ENCODE measurements at places on chromosomes 3 and 15.

GRCh38 chr15:68418611-68419161 is 13.3 kb downstream of the ITGA11 start:
- no peak for DNase-seq

DNA sequence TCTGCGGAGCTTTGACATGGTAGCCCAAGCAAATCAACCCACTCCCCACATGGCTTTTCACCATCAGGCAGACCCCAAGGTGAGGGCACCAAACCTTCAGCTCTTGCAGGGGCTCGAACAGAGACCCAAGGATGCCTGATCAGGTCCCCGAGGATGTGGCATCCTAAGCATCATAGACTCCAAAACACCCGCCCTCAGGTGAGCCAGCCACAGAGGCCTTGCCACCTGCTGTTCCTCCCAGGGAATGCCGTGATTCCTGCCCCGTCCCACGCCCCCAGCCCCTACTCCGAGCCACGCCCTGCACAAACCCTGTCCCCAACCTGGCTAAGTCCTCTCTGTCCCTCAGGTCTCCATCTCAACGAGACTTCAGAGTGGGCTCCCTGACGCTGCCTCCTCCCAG is 34.7 kb upstream of the SLC41A3 start:
- DNase-seq, result no peak

- DNase-seq, result no peak
Observed at GRCh38 chr15:78044407-78045155, 32.9 kb downstream of the TBC1D2B start.

GRCh38 chr15:67685008-67685599 is 140.2 kb upstream of the SKOR1 start:
- DNase-seq, result no peak

DNA sequence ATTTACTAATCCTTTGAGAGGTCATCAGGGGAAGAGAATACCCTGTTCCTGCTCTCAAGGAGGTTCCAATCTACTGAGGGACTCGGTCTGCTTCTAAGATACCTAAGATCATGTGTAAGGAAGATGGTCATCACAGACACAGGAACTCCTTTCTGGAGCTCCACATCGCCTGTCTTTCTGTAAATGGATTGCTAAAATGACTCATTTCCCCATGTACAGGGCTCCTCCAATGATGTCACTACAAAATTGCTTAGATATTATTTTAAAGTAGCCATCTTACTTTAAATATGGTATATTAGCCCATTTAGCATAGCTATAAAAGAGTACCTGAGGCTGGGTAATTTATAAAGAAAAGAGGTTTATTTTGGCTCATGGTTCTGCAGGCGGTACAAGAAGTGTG is 206.1 kb upstream of the PROK2 start:
- no peak for DNase-seq

DNA sequence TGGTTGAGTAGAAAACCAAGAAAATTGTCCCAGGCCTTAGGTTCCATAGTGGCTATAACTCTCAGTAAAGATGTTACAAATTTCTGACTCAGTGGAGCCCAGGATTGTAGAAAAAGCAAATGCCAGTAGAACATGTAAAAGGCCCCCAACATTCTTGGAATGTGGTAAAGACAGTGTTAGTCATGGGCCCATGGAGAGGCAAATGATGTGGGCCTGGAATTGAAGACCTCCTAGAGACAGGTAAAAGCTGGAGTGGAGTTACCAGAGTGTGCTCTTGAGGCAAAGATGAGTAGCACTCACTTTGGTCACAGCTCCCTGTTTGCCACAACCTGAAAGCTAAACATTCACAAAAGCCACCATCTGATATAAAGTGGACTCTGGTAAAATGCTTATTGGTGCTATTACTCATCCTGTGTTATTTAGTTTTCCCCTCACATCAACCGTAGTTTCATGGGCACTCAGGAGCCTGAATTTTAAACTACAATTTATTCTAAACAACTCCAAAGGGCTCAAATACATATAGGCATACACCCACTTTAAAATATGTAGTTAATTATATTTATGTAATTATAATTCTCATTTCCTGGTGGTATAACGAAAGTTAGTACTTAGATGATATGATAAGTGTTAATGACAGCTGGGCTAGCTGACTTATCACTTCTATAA is 359.6 kb upstream of the NECTIN3 start:
- no peak for DNase-seq

DNA sequence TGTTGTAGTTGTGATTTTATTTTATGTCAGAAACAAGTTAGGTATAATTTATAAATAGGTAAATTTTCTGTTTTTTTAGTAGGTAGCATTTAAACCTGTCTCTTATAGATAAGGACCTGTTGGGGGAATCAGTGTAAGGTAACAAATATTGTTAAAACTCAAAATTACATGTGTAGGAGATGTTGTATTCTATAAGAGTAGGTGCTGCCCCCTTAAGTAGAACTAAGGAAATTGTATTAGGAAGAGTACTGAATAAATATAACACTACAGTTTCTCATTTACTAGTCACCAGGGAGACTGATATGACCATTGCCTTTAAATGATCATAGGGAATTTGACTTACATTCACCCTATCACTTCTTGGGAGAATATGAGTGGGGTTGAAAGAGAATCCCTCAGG is 31.2 kb downstream of the SLC25A36 start:
- no peak for DNase-seq

DNA sequence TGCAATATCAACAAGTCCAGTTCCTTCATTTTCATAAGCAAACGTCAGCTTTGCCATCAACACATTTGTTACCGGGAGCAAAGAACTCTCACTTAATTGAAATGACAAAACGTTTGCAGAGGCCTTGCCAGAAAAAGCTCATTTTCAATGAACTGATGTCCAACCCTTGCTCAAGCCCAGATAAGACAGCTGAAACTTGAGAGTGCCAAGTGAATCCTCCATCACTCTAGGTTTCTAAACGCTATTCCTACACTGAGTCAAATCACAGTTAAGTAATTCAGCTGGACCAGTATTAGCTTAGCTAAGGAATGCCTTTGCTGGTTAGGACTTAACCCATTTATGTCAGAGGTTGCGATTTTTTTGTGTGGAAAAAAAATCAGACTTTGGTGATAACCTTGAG is 11.5 kb downstream of the CHSY1 start:
- no peak for DNase-seq

DNA sequence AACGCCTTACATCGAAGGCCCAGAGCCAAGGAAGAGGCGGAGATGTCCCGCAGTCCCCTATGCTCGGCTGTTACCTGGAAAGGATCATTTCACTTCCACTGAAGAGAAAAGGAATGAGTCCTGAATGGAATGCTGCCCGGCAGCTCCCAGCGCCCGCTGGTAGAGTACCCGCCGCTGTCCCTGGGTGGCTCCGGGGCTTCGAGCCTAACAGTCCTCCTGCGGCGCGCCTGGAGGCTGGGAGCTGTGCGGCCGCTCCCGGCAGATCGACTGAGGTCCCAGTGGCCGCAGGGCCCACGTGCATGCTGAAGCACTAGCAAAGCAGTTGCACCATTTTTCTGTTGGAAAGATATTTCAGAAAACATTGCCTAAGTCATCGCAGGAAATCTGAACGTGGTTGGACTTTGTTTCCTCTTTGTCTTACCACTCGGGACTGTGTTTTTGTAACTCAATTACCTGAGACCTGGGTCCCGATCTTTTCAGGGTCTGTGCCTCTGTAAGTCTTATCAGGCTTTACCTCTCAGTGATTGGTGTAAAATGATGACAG is 984 bp downstream of the RNU6-1 start:
- DNase-seq, result peak; percentile 62

DNA sequence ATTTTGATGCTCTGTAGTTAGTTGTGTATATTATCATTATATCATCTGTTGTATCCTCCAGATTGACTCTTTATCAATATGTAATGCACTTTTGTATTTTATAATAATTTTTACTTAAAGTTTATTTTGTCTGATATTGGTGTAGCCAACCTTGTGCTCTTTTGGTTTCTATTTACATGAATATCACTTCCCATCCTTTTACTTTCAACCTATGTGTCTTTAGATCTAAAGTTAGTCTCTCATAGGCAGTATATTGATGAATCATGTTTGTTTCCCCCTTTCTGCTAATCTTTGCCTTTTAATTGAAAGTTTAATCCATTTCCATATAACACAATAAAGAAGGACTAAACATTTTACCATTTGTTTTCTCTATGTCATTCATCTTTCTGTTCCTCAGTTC is 28.1 kb upstream of the CD200R1L start:
- DNase-seq, result no peak

DNA sequence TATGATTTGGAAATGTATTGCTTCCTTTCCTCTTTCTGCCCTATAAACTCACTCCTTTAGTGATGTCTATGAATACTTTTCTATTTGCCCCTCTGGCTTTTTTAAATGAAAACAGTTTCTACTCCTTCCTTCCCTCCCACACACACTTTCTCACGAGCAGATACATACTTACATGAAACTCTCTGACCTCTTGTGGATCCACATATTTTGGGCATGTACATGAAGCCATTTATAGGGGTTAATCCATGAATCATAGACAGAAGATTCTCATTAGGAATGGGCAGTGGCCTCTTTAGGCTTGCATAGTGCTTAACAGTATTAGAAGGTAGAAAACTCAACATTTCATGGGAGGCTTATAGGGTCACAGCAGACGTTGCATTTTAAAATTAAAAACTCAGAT is 24.8 kb downstream of the ANAPC13 start:
- DNase-seq, result no peak

- DNase-seq, result no peak
Observed at GRCh38 chr3:142723665-142723967, 218 bp upstream of the TRPC1 start.

- DNase-seq, result no peak
Observed at GRCh38 chr15:85125056-85125661, 143.5 kb downstream of the PDE8A start.

GRCh38 chr3:33167716-33168336 is 50.8 kb downstream of the SUSD5 start:
- DNase-seq, result no peak

GRCh38 chr3:195762249-195762585 is 41.4 kb downstream of the MUC20 start:
- no peak for DNase-seq

GRCh38 chr3:12405432-12406272 is 78.6 kb upstream of the TSEN2 start:
- DNase-seq, result peak; percentile 95

DNA sequence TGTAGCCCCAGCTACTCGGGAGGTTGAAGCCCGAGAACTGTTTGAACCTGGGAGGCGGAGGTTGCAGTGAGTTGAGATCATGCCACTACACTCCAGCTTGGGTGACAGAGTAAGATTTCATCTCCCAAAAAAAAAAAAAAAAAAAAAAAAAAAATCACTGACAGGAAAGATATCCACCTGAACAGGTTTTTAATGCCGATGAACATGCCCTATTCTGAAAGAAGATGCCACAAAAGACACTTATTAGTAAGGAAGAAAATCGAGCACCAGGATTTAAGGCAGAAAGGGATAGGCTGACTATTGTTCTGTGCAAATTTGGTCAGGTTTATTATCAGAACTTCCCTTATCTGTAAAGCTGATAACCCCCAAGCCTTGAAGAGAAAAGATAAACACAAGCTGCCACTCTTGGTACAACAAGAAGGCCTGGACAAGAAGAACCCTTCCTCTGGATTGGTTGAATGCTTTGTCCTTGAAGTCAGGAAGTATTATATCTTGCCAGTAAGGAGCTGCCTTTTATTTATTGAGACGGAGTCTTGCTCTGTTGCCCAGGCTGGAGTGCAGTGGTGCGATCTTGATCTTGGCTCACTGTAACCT is 2.7 kb upstream of the PARP16 start:
- no peak for DNase-seq

DNA sequence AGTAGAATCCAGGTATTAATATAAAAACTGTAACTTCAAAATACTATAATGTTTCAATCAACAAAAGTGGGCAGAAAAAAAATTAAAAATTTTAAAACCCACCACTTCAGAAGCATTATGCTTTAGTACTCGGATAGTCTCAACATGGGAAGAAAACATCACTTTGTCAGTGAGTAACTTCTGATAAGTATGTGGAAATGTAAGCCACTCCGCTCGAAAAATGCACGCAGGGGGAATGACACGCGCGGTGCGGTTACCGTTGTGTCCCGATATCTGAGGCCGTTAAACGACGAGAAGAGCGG is 656 bp downstream of the NGLY1 start:
- no peak for DNase-seq

GRCh38 chr3:40387001-40387894 is at the start of gene ENTPD3:
Gene ENTPD3, plus strand, starts transcription at chr3:40387184. Its CDS starts 874 bp downstream, at chr3:40388058.
- DNase-seq, result peak; percentile 16

GRCh38 chr3:64049136-64049535 is 25.8 kb upstream of the PSMD6 start:
- no peak for DNase-seq

DNA sequence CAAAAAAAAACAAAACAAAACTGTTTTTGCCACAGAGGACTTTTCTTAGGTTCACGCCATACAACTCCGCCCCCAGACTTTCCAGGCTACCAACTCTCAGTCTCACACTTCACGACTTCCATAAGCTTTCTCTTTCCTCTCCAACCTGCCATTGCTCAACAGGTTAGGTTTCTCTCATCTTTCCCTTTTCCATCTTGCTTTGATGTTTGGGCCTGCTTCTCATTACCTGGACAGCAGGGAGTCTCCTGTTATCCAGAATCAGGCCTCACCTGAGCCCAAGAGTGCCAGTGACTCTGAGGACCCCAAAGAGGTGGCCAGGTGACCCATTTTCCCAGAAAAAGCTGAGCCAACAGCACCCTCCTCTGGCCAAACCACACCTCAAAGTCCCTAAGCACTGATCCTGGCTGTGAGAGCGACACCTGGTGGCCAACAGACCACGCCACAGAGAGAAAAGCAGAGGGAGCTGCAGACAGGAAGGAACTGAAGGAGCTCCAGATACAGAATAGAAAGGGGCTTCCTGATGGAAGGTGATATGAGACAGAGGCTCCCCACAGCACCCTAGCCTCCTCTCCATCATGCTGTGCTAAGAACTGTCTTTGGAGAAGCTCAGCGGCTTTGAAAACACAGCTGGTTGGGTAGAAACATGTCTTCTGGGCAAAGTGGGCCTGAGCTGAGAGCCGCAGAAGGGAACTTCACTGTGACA is 4.0 kb downstream of the CCDC51 start:
- DNase-seq, result peak; percentile 92

- DNase-seq, result peak; percentile 40
Observed at GRCh38 chr15:64105113-64105704, 9.4 kb downstream of the SNX1 start.

GRCh38 chr15:37794947-37795346 is 139.5 kb upstream of the TMCO5A start:
- DNase-seq, result no peak

GRCh38 chr3:112030901-112031300 is 3.6 kb upstream of the TMPRSS7 start:
- DNase-seq, result no peak

DNA sequence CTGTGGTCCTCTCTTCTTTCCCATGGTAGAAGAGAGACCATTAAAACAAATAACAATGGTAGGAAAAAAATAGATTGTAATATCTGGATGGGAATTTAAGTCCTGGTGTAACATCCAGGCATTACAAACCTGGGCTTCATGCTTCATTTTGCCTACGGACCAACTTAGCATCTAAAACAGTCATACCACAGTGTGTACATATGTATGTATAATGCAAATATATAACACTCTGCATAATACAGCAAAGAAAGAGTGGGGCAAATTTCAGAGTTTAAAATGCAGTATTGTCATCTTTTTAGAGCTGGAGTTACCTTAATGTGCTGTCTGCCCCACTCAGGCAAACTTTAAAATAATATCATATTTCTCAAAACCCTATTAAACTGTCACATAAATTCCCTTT is 298.2 kb downstream of the AGBL1 start:
- no peak for DNase-seq

All from mucosa of gallbladder (tissue), 1 donor.